ENCODE measurements at places on chromosomes 2 and 18.

- no peak for DNase-seq
These were observed 34.7 kb downstream of the KLF7 start for GRCh38 chr2:207130958-207131521.

GRCh38 chr2:48530033-48530811 is at the start of gene STON1:
STON1 (plus strand) TSS chr2:48530154; CDS start chr2:48580634, 50,480 bp downstream.
- DNase-seq = peak; percentile 65

DNA sequence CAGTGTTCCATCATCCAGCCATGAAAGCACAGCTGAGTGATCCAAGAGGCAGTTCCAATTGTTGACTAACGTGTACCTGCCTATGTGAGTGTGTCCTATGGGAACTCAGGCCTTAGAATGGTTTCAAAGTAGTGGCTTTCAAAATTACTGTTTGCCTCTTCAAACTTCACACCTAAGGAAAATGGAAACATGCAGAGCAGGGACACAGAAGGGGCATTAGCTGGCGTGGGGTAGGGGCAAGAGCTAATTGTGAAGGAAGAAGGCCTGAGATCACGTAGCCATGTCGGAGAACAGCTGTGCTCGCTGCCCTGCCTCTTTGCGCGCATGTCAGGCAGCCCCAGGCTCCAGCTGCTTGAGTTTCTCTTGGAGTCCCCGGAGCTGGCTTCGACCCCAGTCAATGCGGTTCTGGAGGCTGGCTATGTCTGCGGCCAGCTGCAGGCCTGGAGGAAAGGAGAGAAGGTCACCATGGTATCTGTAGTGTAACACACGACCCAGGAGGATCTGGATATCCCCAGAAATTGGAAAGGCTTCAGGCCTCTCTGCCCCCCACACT is 3.8 kb upstream of the IMP4 start:
- no peak for DNase-seq

DNA sequence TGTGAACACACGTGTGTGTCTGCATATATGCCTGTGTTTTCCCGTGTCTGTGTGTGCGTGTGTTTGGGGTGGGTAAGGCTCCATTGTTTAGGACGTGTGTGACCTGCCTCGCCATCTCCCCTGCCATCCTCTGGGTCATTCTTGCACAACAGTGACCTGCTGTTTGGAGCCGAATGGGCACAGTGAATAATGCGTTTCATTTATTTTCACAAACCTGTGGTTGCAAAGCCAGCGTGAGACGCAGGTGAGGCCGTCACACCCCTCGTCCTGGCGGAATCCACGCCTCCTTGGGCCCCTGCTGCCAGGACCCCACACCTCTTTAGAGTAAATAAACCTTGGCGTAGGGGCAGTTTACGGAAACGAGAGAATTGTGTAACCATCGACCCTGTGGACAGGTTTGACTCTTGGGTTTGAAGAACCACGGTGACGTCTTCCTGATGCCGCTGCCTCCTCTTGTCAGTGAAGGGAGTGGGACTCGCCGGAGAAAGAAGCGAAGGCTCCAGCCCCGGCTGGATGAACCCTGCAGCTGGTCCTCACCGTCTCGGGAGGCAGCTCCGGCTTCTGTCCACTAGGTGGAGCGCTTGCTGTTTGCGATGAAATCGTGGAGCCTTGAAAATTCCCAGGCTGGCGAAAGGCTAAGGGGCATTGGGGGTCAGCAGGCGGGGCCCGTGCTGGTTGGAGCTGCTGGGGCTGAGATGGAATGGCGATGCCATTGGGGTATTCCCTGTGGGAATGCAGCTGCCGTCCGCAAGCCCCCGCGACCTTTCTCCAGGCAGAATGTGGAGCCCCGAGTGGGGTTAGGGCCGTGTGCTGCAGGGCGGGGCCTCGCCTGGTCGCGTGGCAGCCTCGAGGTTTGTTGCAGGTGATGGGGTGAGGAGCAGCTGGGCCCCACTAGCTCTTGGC is 81.1 kb downstream of the RTP5 start:
- peak; percentile 69 for DNase-seq

- no peak for DNase-seq
These were observed 42.8 kb downstream of the CCDC68 start for GRCh38 chr18:54916507-54916906.
